ENCODE measurements at places on chromosomes 3 and 15.

DNA sequence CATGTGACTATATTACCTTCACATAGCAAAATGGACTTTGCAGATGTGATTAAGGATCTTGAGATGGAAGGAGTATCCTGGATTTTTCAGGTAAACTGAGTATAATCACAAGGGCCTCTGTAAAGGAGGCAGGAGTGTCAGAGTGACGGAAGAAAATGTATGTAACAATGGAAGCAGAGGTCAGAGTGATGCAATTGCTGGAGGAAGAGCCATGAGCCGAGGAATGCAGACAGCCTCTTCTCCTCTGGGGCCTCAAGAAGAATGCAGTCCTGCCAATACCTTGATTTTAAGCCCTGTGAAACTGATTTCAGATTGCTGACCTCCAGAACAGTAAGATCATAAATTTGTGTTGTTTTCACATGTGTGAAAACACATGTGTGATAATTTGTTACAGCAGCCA is 15.1 kb downstream of the HEMK1 start:
- no peak for ATAC-seq

- ATAC-seq, result peak; percentile 88
Observed at GRCh38 chr3:126212620-126213378, 32.4 kb upstream of the ALDH1L1 start.

- ATAC-seq, result peak; percentile 67
Observed at GRCh38 chr3:128226795-128227395, 73.6 kb downstream of the EEFSEC start.

GRCh38 chr3:72721683-72722381 is 126.4 kb downstream of the SHQ1 start:
- ATAC-seq, result no peak

DNA sequence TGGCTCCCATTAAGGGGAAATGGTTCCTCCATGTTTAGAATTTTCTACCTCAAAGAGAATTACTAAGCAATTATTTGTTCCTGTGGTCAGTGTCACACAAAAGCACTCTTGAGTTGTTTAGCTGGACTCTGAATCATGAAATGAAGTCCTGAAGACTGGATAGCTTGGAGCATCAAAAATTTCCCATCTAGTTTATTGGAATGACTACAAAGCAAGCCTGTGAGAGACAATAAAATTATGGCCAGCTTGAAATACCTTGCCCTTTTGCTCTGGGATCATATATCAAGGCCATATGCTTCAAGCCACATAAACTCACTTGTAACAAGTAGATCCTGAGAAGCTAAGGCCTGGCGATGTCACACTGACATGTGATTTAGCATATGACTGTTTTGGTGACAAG is 292.3 kb downstream of the TIGIT start:
- ATAC-seq, result peak; percentile 50

- peak; percentile 54 for ATAC-seq
Observed at GRCh38 chr15:70259028-70259424, 161.3 kb upstream of the TLE3 start.

DNA sequence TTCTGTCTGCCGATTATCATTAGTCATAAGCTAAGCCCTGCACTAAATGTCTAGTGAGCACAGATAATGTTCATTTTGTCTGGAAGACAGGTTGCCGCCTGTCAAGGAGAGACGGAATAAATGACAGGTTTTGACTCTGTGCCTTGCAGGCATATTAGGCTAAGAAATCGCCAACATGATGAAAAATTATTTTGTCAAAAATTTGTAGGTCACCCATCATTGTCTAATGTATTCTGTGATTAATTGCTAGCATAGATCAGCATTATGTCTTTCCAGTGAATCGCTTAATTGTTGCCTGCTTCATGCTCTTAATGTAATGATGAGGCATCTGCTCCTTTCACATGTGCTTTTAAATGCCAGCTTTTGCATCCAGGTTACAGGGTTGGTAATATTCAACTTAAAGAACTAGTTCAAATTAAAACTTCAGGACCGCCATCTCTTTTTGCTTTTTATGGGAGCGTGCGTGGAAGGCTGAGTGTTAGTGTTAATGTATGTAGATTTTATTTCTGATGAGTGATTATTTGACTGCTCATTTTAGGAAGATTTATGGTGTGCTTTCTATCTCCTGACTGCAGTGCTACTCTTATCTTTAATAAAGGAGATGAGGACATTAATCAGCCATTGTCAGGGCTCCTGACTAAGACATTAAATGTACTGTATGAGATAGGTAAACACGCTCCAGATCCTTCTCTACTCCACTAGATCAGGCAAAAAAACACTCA is 120.8 kb upstream of the MEIS2 start:
- ATAC-seq, result no peak
